ENCODE measurements at places on chromosomes 6 and 20.

GRCh38 chr6:138582573-138582972 is 83.3 kb upstream of the NHSL1 start:
- DNase-seq = no peak

GRCh38 chr20:22931653-22932608 is 103.2 kb upstream of the SSTR4 start:
- no peak for DNase-seq

DNA sequence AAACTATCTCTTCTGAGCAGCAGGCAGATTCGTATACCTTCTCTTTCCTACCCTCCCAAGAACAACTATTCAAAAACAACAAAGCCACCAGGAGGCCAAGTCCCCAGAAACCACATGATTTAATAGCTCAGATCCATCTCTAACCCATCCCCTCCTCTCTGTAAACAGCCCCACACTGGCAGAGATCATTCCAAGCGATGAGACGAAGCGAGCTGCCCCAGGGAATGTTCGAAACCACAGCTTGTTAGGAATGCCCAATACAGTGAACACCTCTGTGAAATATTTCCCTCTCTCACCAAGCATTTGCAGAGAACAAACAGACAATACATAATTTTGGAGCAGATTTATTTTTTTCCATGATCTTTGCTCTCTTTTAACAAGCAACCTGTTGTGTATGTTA is 231.8 kb downstream of the SOD2 start:
- DNase-seq = no peak

DNA sequence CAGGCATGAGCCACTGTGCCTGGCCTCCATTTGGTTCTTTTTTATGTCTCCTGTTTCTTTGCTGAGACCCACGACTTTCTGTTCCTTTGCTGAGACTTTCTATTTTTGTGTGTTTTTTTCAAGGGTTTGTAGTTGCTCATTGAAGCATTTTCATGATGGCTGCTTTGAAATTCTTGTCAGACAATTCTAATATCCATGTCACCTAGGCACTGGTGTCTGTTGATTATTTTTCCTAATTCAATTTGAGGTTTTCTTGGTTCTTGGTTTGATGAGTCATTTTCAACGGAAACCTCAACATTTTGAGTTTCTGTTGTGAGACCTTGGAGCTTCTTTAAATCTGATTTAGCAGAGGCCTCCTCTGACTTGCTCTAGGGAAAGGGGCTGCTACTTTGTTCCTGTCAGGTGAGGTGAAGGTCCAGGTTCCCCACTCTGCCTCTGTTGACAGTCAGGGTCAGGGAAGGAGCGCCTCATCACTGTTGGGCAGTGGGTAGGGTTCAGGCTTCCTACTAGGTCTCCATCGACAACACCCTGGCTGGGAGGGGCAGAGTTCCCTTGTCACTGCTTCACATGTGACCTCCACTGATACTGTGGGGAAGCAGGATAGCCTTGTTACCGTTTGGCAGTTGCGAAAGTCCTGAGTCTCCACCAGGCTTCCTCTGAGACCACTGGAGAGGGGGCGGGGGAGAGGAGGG is 67.2 kb upstream of the RNF24 start:
- no peak for DNase-seq

GRCh38 chr20:32752458-32753250 is 9.4 kb upstream of the COMMD7 start:
- no peak for DNase-seq

DNA sequence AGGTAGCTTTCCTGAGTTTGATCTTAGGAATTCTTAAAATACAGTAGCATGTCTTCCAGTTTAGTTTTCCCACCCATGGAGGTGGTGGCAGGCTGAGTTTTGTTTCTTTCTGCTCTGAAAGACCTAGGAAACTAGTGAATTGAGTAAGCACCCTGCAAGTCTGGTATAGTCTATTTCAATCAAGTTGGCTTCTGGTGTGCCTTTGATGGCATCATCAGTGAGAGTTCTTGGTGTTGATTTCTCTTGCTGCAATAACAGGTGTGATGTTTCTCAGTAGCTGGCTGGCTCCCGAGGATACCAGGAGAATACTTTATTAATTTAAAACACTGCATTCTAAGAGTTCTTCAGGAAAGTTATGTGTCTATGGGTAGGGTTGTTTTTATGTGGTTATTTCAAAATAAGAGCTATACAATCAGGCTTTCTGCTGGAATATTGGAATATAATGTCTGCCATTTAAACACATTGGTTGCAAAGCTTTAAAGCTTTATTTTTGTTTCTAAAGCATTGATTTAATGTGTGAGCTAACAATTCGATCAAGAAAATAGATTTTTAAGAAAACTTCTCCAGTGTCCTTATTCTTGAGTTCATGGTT is 19.0 kb downstream of the VAPB start:
- DNase-seq = no peak

GRCh38 chr6:106085692-106085983 is 498 bp upstream of the PRDM1 start:
- no peak for DNase-seq

Data from LNCaP clone FGC (cell line).